ENCODE measurements at places on chromosomes 4 and X.
A peak's percentile ranks its signal among the peaks of the same experiment; 100 is the strongest.

- DNase-seq = no peak
These were observed 37.3 kb downstream of the RNF212 start for GRCh38 chr4:1075809-1076699.

DNA sequence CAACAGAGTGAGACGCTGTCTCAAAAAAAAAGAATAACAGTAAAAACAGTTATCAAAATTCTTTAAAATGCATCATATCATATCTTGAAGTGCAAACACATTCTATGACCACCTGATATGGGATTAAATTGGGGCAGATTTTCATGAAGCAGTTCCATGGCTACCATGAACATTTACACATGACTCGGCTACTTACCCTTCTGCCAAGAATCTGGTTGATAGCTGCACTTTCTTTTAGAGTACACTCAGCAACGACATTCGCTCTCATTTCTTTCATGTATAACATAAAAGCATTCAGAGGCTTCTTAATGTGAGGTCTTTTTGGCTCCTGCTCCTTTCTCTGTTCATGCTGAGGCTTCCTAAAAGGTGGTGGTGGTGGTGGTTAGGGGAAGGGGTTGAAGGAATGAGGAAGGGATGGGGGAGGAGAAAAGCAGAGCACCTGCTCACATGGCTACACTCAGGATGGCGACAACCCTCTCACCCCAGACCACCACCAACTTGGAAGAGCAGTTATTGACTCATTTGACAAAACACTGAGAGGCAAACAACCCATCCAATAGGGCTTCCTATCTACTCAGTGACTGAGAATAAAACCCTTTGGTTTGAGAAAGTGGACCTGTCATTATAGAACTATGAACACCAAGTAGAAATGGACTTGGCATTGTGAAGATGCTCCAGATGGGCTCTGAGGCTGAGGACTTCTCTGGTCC is 88.5 kb downstream of the HADH start:
- DNase-seq = no peak

GRCh38 chr4:53490965-53491622 is 100.2 kb downstream of the LNX1 start:
- no peak for DNase-seq

DNA sequence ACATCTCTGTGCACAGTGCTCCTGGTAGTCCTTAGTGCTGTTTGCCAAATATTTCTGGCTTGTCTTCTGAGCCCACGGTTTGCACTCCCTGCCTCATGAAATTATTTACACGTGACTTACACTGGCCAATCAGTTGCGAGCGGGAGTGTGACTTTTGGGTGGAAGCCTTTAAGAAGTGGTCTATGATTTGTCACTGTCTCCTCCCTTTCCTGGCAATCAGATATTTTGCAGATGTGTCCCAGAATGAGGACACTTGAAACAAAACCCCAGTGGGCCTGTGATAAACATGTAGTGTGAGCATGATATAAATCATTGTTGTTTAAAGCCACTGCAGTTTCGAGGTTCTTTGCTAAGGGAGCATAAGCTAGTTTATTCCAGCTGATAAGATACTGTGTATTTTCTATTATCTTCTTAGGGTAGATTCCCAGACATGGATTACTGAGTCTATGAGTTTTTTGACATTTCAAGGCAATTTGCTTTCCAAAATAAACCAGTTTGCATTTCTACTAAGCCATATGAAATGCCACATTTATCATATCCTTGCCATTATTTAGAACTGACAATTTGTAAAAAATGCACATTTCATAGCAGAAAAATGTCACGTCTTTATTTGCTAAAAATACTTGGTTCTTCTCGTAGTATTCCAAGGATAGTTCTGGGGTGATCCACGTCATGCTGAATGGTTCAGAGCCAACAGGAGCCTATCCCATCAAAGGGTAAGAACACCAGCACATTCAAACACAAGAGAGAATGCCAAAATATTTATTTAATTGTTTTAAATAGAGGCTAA is 12.0 kb downstream of the BST1 start:
- no peak for DNase-seq

- DNase-seq = peak; percentile 68
These were observed 122.3 kb upstream of the TBL1X start for GRCh38 chrX:9342561-9343051.

- no peak for DNase-seq
These were observed 207.4 kb upstream of the CXCL13 start for GRCh38 chr4:77398256-77398655.

- peak; percentile 95 for DNase-seq
These were observed 22.6 kb upstream of the RBBP7 start for GRCh38 chrX:16892504-16893362.

GRCh38 chrX:136397001-136397400 is 90.7 kb upstream of the BRS3 start:
- no peak for DNase-seq

- DNase-seq = no peak
These were observed 274.7 kb upstream of the FGF13 start for GRCh38 chrX:138986235-138986634.

DNA sequence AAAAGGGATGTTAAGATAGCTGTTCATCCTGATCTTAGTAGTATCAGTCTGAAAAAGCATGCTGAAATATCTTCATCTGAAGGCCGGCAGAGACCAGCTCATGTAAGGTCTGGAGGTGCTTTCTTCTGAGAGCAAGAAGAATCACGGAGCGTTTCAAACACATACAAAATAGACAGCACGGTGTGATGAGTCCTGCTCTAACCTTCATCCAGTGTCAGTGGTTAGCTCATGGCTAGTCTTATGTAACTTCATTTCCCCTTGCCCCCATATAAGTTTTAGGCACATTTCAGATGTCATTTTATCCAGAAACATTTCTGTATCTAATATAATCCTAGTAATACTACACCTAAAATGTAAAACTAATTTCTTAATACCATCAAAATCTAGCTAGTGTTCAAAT is 27.8 kb downstream of the ADD1 start:
- no peak for DNase-seq

DNA sequence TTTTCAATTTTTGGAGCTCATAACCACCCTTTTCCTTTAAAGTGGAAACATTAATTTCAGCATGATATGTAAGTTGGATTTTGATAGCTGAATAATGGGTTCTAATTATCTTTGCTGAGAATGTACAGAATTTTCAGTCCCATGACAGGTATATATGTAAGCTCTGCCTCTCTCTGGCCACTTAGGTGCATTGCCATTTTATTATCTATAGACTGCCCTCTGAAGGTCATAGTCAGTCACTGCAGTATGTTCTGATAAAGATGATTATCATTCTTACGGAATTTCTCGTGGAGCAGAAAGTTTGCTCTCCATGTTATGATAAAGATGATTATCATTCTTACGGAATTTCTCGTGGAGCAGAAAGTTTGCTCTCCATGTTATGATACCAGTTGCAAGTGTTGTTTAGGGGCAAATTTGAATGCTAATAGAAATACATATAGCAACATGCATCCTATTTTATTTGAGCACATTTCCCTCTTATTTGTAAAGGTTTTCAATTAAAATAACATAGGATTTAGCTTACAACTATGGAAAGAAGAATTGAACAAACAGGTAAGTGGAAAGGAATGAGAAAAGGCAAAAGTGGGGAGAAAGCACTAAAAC is 10.4 kb downstream of the AFP start:
- peak; percentile 69 for DNase-seq

DNA sequence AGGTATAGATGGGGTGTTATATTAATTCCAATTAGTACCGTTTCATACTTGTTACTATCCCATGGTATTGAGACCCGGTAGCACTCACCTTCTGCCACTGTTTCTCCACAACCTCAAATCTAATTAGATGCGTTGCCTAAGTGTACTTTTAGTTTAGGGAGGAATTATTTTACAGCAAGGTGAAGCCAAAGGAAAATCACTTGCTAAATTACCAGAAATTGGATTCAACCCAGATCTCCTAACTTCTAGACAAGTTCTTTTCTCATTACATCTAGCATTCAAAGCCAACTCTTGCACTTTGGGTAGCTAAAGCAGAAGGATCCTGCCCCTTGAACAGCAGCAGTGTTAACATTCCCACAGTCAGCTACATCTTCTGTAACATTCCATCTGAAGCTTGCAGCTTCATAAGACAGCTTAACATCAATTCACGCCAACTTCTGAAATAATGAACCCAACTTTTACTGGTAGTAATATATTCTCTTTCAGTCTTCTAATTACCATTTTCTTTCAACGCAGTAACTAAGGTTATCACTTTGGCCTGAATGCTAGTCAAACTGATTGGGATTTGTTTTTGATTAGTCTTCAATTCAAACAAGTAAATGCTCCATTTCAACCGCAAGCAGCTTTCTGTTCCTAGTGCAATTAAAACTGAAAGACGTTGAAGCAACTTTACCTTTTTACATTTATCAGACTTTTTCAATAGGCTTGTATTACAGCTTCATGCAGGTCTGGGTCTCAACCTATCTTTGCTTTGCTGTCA is 934 bp upstream of the SEC31A start:
- peak; percentile 17 for DNase-seq

- no peak for DNase-seq
These were observed 13.8 kb upstream of the ZNF674 start for GRCh38 chrX:46559062-46559461.

DNA sequence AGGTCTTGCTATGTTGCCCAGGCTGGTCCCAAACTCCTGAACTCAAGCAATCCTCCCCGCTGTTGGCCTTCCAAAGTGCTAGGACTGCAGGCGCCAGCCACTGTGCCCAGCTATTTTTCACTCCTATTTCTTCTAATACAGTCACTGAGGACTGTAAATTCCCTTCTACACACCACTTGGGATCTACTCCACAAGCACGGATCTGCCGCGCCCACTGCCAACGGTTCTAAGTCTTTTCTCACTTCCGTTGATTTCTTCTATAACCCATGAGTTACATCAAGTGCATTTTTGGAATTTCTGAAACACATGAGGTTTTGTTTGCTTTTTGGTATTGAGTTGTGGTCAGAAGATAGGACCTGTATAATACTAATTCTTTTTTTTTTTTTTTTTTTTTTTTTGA is 48.6 kb downstream of the FAM53A start:
- no peak for DNase-seq

GRCh38 chr4:75698162-75698962 is 25.2 kb upstream of the G3BP2 start:
- DNase-seq = no peak

GRCh38 chrX:119880552-119881437 is 9.2 kb downstream of the NDUFA1 start:
- DNase-seq = peak; percentile 69

GRCh38 chr4:119329835-119330620 is 8.1 kb upstream of the FABP2 start:
- DNase-seq = no peak

DNA sequence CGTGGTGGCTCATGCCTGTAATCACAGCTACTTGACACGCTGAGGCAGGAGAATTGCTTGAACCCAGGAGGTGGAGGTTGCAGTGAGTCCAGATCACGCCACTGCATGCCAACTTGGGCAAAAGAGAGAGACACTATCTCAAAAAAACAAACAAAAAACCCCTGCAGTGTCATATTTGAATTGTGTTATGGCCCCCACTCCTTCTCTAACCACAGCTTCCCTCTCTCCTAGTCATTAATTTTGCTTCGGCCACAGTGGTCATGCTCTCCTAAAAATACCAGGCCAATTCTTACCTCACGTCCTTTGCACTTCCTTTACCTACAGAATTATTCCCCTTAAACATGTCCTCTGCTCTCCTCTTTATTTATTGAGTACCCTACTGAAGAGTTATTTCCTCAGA is 206.1 kb downstream of the PPP3CA start:
- no peak for DNase-seq

DNA sequence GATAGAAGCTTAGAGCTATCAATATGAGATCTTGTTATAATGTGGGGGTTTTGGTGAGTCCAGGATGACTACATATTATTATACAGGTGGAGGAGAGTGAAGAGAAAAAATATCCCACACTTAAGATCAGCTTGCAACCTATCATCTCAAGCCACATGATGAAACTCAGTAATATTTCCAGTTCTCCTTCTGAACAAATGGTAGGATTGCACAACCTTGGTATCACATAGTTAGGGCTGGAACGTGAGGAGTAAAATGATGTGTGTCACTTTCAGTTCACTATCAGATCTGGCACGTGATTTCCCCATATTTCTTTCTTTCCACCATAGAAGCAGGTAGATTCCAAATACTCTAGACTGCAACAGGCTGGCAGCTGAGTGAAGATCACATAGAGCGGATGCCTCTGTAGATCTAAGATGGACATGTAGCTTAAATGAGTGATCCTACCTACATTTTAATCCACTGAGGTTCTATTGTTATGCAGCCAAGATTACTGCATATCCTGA is 150.6 kb upstream of the ANKRD50 start:
- DNase-seq = no peak

GRCh38 chr4:121177246-121178137 is 13.4 kb upstream of the TNIP3 start:
- no peak for DNase-seq

DNA sequence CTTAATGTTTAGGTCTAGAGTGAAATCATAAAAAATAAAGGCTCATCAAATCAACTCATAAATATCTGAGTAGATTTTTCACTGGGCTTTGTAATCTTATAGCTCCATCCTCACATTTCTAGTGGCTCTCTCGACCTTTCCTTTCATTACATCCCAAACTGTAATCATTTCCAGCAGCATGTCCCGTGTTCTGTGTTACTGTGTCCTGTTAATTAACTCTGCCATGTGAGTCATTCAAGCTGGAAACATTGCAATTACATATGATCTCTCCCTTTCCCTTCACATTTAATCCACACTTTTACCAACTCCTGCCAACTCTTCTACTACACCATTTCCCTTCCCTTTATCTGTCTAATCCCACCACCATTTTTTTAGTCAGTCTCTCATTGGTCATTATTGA is 75.5 kb downstream of the UGT8 start:
- DNase-seq = no peak

DNA sequence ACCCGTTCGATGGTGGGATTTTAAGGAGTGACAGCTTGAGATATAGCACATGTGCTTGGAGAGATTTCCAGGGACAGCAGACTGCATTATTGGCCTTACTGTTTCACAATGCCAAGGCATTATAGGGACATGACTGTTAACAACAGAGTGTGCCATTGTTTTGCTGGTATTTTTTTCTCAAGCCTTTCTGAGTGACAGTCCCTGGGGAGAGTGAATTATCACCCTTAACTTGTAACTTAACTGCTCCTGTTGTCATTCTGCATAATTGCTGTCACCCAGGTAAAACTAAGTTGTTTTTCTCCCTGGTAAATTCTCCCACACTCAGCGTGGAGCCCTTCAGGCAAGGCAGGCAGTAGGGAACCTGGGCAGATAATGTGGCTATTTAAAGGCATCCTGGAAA is 989.2 kb upstream of the LCORL start:
- peak; percentile 4 for DNase-seq

- peak; percentile 41 for DNase-seq
These were observed 24.1 kb downstream of the ZCCHC12 start for GRCh38 chrX:118847676-118848075.

- DNase-seq = peak; percentile 20
These were observed 201.8 kb upstream of the LEF1 start for GRCh38 chr4:108370291-108371141.

DNA sequence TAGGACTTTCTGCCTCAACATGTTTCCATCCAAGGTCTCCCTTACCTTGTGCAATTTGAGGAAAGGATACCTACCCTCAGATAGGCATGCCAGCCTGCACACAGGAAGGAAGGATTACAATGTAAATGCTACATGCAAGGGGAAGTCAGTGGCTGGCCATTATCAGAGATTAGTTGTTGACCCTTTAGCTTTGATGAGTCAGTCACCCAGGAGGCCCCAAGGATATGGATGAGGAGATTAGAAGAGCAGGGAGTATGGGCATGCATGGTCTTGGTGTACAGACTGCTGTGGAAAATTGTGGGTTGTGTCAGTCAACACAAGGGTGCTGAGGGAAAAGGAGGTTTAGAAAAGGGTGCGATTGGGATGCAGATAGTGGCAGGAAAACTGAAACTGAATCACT is 92.0 kb downstream of the GUCY2F start:
- DNase-seq = no peak

All from NCI-H524 (cell line).